ENCODE measurements at places on chromosomes 4 and X. TPM values are rescaled to one million over a fixed set of nuclear protein-coding genes. Genes with fewer than 3 reads are reported as not detected.
A peak's percentile ranks its signal among the peaks of the same experiment; 100 is the strongest.

- H3K27me3 ChIP-seq = no peaks in the 10 kb centered on the region
- no peaks in the 10 kb centered on the region for H3K4me1 ChIP-seq
- DNase-seq = no peak
- no peak overlapping the region for H3K4me3 ChIP-seq
- no peaks in the 10 kb centered on the region for H3K36me3 ChIP-seq
Observed at GRCh38 chr4:98771959-98772632, 113.7 kb upstream of the TSPAN5 start.

DNA sequence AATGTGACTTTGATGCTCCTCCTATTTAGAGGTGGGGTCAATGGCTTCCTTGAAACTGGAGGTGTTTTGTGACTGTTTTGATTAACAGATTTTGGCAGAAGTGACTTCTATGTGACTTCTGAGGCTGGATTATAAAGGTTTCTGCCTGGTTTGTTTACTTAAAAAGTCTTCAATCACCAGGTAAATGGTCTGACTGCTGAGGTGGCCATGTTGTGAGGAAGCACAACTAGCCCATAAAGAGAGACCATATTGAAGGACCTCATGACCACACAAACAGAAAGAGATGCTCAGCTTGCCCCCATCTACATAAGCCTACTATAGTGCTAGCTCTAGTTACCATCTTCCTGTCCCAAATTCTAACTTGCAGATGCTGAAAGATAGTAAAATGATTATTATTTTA, 14.3 kb upstream of the LSM6 start:
- H3K27ac ChIP-seq = no peak overlapping the region
- H3K4me3 ChIP-seq = no peak overlapping the region
- H3K4me1 ChIP-seq = no peaks in the 10 kb centered on the region

SCD5 gene
- total RNA-seq = 30.7 TPM

- H3K27ac ChIP-seq = peak overlapping the region; percentile 83
- no peak for DNase-seq
- H3K27me3 ChIP-seq = no peaks in the 10 kb centered on the region
- no peaks in the 10 kb centered on the region for H3K4me1 ChIP-seq
- peak overlapping the region; percentile 98 for H3K4me3 ChIP-seq
Observed at GRCh38 chr4:2961811-2962441, 1.3 kb downstream of the NOP14 start.

GLUD2 gene
- total RNA-seq = 1.7 TPM

DNA sequence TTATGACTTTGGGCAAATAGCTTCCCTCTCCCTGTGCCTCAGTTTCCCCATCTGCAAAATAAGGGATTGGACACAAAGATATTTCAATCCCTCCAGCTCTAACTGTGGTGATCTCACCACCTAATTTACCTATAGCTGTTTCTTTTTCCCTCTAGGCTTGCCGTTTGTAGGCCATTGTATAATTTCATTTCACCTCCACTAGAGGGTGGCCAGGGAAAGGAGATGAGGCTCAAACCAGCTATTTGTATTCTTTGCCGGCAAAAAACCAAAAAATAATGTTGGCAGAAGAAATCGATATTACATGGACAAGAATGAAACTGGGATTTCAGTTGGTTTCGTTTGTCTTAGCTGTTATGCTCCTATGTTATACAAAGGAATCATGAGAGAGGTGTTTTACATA, 36.1 kb upstream of the DOCK11 start:
- no peak for DNase-seq
- no peak overlapping the region for H3K27ac ChIP-seq
- H3K36me3 ChIP-seq = no peaks in the 10 kb centered on the region
- H3K27me3 ChIP-seq = no peaks in the 10 kb centered on the region
- no peaks in the 10 kb centered on the region for H3K4me1 ChIP-seq
- H3K4me3 ChIP-seq = no peak overlapping the region

SORCS2 gene
- 4.1 TPM for total RNA-seq

TFDP3 gene
- not detected for total RNA-seq

TMSB15C gene
- total RNA-seq = 4.3 TPM

GPRASP1 gene
- total RNA-seq = 13.6 TPM

GRCh38 chr4:110198049-110198434, 373 bp downstream of the ELOVL6 start:
- H3K27ac ChIP-seq = peak overlapping the region; percentile 87
- no peaks in the 10 kb centered on the region for H3K27me3 ChIP-seq
- peaks cover 23% of the 10 kb centered on the region for H3K4me1 ChIP-seq
- peak overlapping the region; percentile 91 for H3K4me3 ChIP-seq
- H3K36me3 ChIP-seq = no peaks in the 10 kb centered on the region

DNA sequence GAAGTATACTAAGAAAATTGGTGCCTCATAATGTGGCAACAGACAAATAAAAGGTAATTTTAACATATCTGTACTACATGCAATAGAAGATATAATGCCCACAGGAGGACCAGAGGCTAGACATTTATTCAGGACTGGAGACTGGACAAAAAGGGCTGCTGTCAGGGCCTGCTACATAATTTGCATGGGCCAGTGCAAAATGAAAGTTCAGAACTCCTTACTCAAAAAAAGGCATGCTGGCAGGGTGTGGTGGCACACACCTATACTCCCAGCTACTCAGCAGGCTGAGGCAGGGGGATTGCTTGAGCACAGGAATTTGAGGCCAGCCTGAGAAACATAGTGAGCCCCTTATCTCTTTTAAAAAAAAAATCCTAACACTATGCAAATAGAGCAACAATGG, 12.4 kb upstream of the MAOA start:
- H3K27me3 ChIP-seq = no peaks in the 10 kb centered on the region
- no peak overlapping the region for H3K4me3 ChIP-seq
- H3K4me1 ChIP-seq = no peaks in the 10 kb centered on the region

- no peaks in the 10 kb centered on the region for H3K36me3 ChIP-seq
- H3K27me3 ChIP-seq = no peaks in the 10 kb centered on the region
- H3K27ac ChIP-seq = no peak overlapping the region
Observed at GRCh38 chr4:113106108-113106507, 56.7 kb downstream of the ANK2 start.

CENPE gene
- 1.1 TPM for total RNA-seq

GRCh38 chr4:144304025-144304424, 163.5 kb upstream of the GYPA start:
- H3K27ac ChIP-seq = no peak overlapping the region
- no peaks in the 10 kb centered on the region for H3K4me1 ChIP-seq
- no peak for DNase-seq
- no peaks in the 10 kb centered on the region for H3K36me3 ChIP-seq

BMP3 gene
- total RNA-seq = 30.5 TPM

GRCh38 chr4:43008793-43009192, 116.3 kb downstream of the GRXCR1 start:
- no peak for DNase-seq
- no peak overlapping the region for H3K27ac ChIP-seq
- H3K4me1 ChIP-seq = no peaks in the 10 kb centered on the region
- H3K27me3 ChIP-seq = no peaks in the 10 kb centered on the region
- no peak overlapping the region for H3K4me3 ChIP-seq
- no peaks in the 10 kb centered on the region for H3K36me3 ChIP-seq

GUCY1B1 gene
- total RNA-seq = 99.2 TPM

DNA sequence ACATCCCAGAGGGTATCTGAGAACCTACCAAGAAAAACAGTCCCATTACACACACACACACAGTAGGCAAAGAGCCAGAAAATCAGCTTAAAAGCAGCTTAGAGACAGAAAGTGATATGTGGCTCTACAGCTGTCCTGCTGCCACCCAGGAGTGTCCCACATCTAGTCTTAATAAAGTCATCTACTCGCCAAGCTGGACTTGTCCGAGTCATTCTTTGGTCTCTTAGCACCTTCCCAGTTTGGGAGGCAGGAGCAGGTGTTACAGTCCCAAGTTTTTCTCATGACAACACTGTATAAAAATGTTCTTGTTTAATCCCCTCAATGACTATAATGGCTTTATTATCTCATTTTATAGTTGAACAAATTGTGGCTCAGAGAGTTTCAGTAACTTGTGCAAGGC, 252.5 kb upstream of the CASK start:
- no peaks in the 10 kb centered on the region for H3K4me1 ChIP-seq
- H3K27ac ChIP-seq = no peak overlapping the region
- no peak for DNase-seq
- H3K36me3 ChIP-seq = no peaks in the 10 kb centered on the region
- no peak overlapping the region for H3K4me3 ChIP-seq
- H3K27me3 ChIP-seq = no peaks in the 10 kb centered on the region

DNA sequence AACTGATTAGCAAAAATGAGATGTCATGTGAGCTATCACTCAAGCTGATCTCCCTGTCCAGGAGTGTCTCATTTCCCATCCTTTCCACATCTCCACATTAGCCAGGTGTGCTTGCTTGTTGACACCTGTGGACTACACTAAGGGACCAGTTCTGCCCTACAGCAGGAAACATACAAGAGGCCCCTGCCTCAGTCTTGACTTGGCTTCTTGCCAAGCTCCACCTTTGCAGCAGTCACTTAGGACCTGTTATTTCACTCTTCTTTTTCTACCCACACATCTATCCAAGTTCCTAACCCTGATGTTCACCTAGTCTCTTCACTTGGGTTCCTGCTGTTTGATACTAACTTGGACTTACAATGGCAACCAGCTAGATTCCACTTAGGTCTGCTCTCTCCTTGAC, 13.2 kb downstream of the FRMD7 start:
- no peak overlapping the region for H3K27ac ChIP-seq
- H3K27me3 ChIP-seq = no peaks in the 10 kb centered on the region
- no peaks in the 10 kb centered on the region for H3K36me3 ChIP-seq
- no peak overlapping the region for H3K4me3 ChIP-seq

DNA sequence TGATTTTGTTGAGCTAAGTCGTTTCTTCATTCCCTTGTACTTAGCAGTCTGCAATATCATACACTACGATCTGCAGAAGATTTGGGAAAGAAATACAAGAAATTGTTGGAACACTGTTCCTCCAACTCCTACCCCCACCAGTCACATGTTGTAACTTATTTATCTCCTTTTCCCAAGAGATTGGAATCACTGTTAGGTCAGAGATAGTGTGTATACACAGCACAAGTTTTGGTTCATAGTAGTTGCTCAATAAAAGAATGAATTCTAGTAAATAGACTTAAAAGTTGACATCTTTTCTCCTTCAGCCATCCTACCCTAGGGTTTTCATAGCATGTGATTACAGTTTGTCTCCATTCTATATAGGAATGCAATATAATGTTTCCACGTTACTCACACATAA, 68.8 kb downstream of the ARFIP1 start:
- no peak overlapping the region for H3K27ac ChIP-seq
- DNase-seq = no peak
- H3K4me3 ChIP-seq = no peak overlapping the region
- no peaks in the 10 kb centered on the region for H3K27me3 ChIP-seq
- no peaks in the 10 kb centered on the region for H3K36me3 ChIP-seq

DNA sequence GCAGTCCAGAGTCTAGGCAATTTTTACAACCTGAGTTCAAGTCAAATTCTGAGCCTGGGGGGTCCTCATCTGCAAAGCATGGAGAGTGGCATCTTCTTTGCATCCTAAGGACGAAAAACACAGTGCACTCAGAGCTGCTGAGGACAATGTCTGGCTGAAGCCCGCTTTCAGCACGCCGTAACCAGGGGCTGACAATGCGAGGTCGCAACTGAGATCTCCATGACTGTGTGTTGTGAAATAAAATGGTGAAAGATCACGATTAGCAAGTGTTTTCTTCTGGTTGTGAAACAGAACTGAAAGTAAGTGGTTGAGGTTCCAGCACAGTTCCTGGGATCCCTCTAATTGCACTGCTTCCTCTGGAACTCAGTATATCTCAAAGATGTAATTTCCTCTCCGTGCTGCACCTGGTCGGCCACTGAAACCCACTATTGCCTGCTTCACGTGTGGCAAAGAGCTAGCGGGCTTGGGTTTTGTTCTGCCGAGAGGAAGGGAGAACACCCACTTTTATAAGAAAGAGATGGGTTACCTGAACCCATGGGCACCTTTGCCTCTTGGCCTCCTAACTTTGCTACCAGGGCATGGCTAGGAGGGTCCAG, 7.7 kb upstream of the F11 start:
- no peak for DNase-seq
- no peaks in the 10 kb centered on the region for H3K36me3 ChIP-seq
- no peak overlapping the region for H3K4me3 ChIP-seq
- no peak overlapping the region for H3K27ac ChIP-seq
- no peaks in the 10 kb centered on the region for H3K4me1 ChIP-seq

DNA sequence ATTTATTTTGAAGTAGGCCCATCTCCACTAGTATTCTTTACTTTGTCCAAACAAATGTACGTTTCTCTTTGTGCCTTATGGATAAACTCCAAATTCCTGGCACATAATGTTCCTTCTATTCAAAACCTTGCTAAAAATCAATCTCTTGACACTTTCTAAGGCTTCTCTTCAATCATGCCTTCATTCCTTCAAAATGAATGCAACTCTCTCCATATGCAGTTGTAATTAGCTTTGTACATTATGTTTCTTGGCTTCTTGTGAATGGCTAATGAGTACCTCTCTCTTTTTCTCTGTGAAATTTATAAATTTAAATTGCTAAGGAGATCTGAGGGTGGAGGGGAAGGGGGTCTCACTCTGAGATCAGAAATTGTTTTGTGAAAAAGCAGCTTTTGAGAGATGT, 24.0 kb upstream of the ANK2 start:
- no peak for DNase-seq
- H3K4me1 ChIP-seq = no peaks in the 10 kb centered on the region
- H3K27me3 ChIP-seq = no peaks in the 10 kb centered on the region
- H3K27ac ChIP-seq = no peak overlapping the region
- no peak overlapping the region for H3K4me3 ChIP-seq

CT45A10 gene
- total RNA-seq = not detected

DNA sequence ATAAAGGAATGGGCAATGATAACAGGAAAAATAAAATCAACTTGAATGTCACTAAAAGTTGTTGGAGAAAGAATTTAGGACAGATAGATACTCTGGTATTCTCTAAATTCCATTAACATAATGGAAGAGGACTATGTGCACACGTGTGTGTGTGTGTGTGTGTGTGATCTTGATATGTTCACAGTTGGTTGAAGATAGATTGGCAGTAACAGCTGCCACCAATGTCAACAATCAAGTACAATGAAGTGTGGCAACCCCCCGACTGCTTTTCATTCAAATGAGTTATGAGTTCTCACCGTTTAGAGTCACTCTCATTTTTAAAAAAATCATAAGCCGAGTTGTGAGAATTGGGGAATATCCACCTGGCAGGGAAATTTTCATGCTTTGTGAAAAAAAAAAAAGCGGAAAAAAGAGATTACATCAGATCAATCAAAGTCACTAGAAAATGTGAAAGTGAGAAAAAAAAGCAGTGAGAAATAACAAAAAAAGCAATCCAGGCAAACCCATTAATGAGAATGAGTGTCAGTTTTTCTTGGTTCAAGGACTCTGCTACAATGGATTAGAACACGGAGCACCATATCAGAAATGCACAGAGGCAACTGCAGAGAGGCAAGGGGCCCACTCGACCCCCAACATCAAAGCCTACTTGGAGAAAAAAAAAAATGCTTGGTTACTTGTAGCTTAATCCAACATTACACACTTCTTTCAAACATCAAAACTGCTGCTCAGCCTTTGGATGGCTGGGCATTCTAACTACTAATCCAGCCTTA, 414.9 kb upstream of the PITX2 start:
- no peak for DNase-seq
- no peak overlapping the region for H3K4me3 ChIP-seq
- H3K4me1 ChIP-seq = no peaks in the 10 kb centered on the region
- H3K36me3 ChIP-seq = no peaks in the 10 kb centered on the region
- no peaks in the 10 kb centered on the region for H3K27me3 ChIP-seq

GRCh38 chr4:48499551-48500066, 9.6 kb downstream of the ZAR1 start:
- H3K4me1 ChIP-seq = no peaks in the 10 kb centered on the region
- H3K27me3 ChIP-seq = no peaks in the 10 kb centered on the region
- peaks cover 8% of the 10 kb centered on the region for H3K36me3 ChIP-seq
- H3K4me3 ChIP-seq = no peak overlapping the region
- no peak overlapping the region for H3K27ac ChIP-seq
- DNase-seq = no peak
